ENCODE measurements at places on chromosomes 2 and 18. TPM values are rescaled to one million over a fixed set of nuclear protein-coding genes. Genes with fewer than 3 reads are reported as not detected.

Gene THSD7B
- not detected for polyA plus RNA-seq

Gene L3MBTL4
- not detected for polyA plus RNA-seq

DNA sequence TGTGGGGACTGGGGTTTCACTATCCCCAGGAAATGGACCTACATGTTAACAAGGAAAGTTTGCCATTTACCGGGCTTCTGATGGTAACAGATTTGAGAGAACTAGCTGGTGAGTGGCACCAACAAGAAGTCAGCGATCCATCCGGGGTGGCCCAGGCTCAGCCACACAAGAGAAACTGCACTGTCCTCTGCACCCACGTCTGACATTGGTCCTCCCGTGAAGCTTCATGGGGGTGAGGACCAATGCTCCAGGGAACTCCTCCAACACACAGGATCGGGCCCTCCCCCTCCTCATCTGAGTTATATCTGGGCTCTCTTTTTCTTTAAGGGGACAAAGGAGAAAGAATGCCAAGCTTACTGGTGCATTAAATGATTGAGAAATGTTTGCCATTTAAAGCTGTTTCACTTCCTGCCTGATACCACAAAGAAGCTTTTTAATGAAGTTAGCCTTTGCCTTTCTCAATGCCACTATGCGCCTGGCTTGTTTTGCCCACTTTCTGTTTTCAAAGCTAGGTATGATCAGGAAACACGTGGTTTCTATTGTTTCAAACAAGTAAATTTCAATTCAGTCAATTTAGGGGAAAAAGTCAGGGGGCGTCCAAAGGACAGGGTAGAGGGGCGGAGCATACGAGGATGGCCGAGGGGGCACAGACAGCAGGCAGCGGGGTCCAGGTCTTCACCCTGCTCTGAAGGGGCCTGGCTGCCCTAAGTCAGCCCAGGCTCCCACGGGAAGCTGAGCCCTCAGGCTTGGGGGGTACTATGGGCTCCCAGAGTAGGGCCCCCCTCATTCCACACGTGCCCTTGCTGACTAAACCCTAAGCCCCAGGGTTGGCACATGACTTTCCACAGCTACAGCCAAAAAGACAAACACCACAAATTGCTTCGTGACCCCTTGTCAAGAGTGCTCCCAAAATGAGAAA is 204.0 kb upstream of the ID2 start:
- no peak for DNase-seq

GRCh38 chr2:88933091-88933490 is 241.6 kb downstream of the RPIA start:
- DNase-seq: no peak

GRCh38 chr18:75884728-75885127 is 457.2 kb upstream of the SMIM21 start:
- no peak for DNase-seq

- DNase-seq: no peak
Measured at GRCh38 chr2:226030369-226030768, 630.9 kb downstream of the NYAP2 start.

All from endothelial cell of umbilical vein (primary cell).